ENCODE measurements at places on chromosomes 6 and 20. TPM values are rescaled to one million over a fixed set of nuclear protein-coding genes. Genes with fewer than 3 reads are reported as not detected.

Gene HLA-DQA1
- 0.29 TPM for total RNA-seq

Gene UBE2C
- 2.5 TPM for total RNA-seq

DNA sequence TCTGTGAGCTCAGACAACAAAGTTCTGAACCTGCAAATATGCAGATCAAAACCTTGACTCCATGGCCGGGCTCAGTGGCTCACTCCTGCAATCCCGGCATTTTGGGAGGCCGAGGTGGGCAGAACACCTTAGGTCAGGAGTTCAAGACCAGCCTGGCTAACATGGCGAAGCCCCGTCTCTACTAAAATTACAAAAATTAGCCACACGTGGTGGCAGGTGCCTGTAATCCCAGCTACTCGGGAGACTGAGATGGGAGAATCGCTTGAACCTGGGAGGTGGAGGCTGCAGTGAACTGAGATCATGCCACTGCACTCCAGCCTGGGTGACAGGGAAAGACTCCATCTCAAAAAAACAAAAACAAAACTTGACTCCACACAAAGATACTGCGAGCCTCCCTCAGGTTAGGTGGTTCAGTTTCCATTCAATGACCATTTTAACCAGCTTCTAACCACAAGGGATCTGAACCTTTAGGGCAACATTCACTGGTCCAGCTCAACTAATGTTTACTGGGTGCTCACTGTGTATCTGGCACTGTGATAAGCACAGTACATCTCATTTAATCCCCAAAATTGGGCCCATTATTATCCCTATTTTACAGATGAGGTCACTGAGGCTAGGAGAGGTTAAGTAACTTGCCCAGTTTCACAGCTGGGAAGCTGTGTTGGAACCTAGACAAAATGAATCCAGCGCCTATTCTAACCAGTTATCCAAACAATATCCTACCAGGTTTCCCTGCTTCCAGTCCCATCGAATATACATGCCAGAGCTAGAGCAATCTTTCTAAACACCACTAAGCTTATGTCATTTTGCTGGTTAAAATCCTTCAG, 1.8 kb downstream of the SNRPB start:
- no peaks in the 10 kb centered on the region for H3K27me3 ChIP-seq
- peak overlapping the region; percentile 94 for H3K27ac ChIP-seq
- peak overlapping the region; percentile 96 for H3K4me3 ChIP-seq

GRCh38 chr6:140546640-140547039, 1172.2 kb upstream of the CITED2 start:
- H3K27ac ChIP-seq = peak overlapping the region; percentile 38
- no peak for DNase-seq
- peaks cover 4% of the 10 kb centered on the region for H3K4me1 ChIP-seq
- H3K36me3 ChIP-seq = no peaks in the 10 kb centered on the region
- no peaks in the 10 kb centered on the region for H3K27me3 ChIP-seq

- no peaks in the 10 kb centered on the region for H3K27me3 ChIP-seq
- no peaks in the 10 kb centered on the region for H3K36me3 ChIP-seq
- H3K4me1 ChIP-seq = no peaks in the 10 kb centered on the region
- H3K27ac ChIP-seq = no peak overlapping the region
- H3K4me3 ChIP-seq = no peak overlapping the region
- DNase-seq = no peak
Observed at GRCh38 chr6:112360498-112360897, 13.4 kb downstream of the RFPL4B start.

GRCh38 chr20:43832961-43833360, 81.7 kb upstream of the TOX2 start:
- no peak overlapping the region for H3K27ac ChIP-seq
- H3K36me3 ChIP-seq = no peaks in the 10 kb centered on the region
- no peak for DNase-seq

- no peaks in the 10 kb centered on the region for H3K27me3 ChIP-seq
- H3K36me3 ChIP-seq = no peaks in the 10 kb centered on the region
- H3K27ac ChIP-seq = no peak overlapping the region
- no peak overlapping the region for H3K4me3 ChIP-seq
Observed at GRCh38 chr6:122408702-122409458, 9.4 kb downstream of the HSF2 start.

Gene PEX3
- 22.1 TPM for total RNA-seq

Gene KCNK16
- not detected for total RNA-seq

- peak; percentile 5 for DNase-seq
- peaks cover 16% of the 10 kb centered on the region for H3K27me3 ChIP-seq
- H3K4me1 ChIP-seq = no peaks in the 10 kb centered on the region
- H3K27ac ChIP-seq = no peak overlapping the region
Observed at GRCh38 chr6:30857549-30857948, 26.8 kb upstream of the DDR1 start.

Gene MLIP
- 0.36 TPM for total RNA-seq

DNA sequence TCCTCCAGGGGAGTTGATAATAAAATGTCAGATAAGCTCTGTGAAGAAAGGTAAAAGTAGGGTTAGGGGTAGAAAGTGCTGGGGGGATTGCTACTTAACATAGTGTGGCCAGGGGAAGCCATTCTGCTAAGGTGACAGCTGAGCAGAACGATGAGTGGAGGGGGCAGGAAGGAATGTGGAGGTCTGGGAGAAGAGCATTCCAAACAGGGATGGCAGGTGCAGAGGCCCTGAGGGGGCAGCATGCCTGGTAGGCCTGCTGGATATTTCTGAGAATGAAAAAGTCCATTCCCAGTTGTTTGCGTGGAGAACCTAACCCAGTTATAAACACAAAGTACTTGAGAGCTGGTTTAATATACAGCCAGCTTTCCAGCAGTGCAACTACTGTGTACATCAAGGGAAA, 9.3 kb downstream of the GFRA4 start:
- no peak for DNase-seq
- H3K4me1 ChIP-seq = no peaks in the 10 kb centered on the region
- H3K27me3 ChIP-seq = no peaks in the 10 kb centered on the region
- no peaks in the 10 kb centered on the region for H3K36me3 ChIP-seq

- H3K4me3 ChIP-seq = no peak overlapping the region
- no peak for DNase-seq
- peak overlapping the region; percentile 74 for H3K27ac ChIP-seq
- H3K4me1 ChIP-seq = peaks cover 13% of the 10 kb centered on the region
- no peaks in the 10 kb centered on the region for H3K36me3 ChIP-seq
- no peaks in the 10 kb centered on the region for H3K27me3 ChIP-seq
Observed at GRCh38 chr6:154447954-154448353, 62.5 kb downstream of the CNKSR3 start.

Gene TGM3
- total RNA-seq = not detected

Gene CPNE5
- total RNA-seq = not detected

- no peaks in the 10 kb centered on the region for H3K36me3 ChIP-seq
- no peaks in the 10 kb centered on the region for H3K27me3 ChIP-seq
- no peak overlapping the region for H3K27ac ChIP-seq
Observed at GRCh38 chr6:160253714-160254113, 4.9 kb downstream of the SLC22A2 start.

Gene HLA-DQB1
- 6.5 TPM for total RNA-seq

Gene COL9A3
- total RNA-seq = not detected

Gene PERP
- total RNA-seq = 7.7 TPM

GRCh38 chr6:145816392-145816791, 1.8 kb upstream of the FBXO30 start:
- no peak overlapping the region for H3K27ac ChIP-seq
- no peak for DNase-seq
- H3K36me3 ChIP-seq = no peaks in the 10 kb centered on the region
- no peak overlapping the region for H3K4me3 ChIP-seq
- H3K27me3 ChIP-seq = no peaks in the 10 kb centered on the region
- peaks cover 22% of the 10 kb centered on the region for H3K4me1 ChIP-seq

GRCh38 chr6:79377047-79377446, 142.6 kb upstream of the HMGN3 start:
- H3K36me3 ChIP-seq = no peaks in the 10 kb centered on the region
- DNase-seq = peak; percentile 21
- H3K4me1 ChIP-seq = peaks cover 4% of the 10 kb centered on the region
- H3K27ac ChIP-seq = no peak overlapping the region
- no peaks in the 10 kb centered on the region for H3K27me3 ChIP-seq

GRCh38 chr6:135464634-135465033, 32.9 kb downstream of the AHI1 start:
- H3K27ac ChIP-seq = no peak overlapping the region
- H3K4me3 ChIP-seq = no peak overlapping the region
- H3K36me3 ChIP-seq = peaks cover 32% of the 10 kb centered on the region
- no peak for DNase-seq
- no peaks in the 10 kb centered on the region for H3K4me1 ChIP-seq

DNA sequence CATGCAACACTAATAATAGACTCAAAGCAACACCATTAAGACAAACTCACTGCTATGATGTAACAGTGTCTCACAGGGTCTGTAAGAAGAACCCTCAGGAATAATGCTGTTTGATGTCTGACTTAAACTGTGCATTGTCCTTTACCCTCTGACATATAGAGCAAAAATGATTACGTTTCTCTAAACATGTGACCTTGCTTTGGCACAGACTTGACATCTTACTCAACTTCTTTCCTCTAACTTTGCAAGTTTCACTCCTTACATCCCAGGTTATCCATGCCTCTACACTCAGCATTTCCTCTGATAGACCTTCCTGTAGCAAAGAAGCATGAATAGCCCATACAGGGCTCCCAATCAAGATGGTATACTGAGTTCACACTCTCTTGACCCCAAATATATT, 252.7 kb downstream of the UST start:
- no peaks in the 10 kb centered on the region for H3K27me3 ChIP-seq
- H3K36me3 ChIP-seq = no peaks in the 10 kb centered on the region
- peak overlapping the region; percentile 10 for H3K4me3 ChIP-seq
- H3K27ac ChIP-seq = peak overlapping the region; percentile 61

Gene PTK6
- total RNA-seq = not detected

- no peaks in the 10 kb centered on the region for H3K27me3 ChIP-seq
- peak overlapping the region; percentile 94 for H3K27ac ChIP-seq
- H3K4me1 ChIP-seq = peaks cover 39% of the 10 kb centered on the region
- H3K36me3 ChIP-seq = peaks cover 6% of the 10 kb centered on the region
- H3K4me3 ChIP-seq = no peak overlapping the region
Observed at GRCh38 chr6:7173843-7174503, 66.2 kb downstream of the RREB1 start.

- H3K4me3 ChIP-seq = no peak overlapping the region
- H3K4me1 ChIP-seq = no peaks in the 10 kb centered on the region
- DNase-seq = peak; percentile 22
Observed at GRCh38 chr6:142744836-142745235, 200.1 kb downstream of the HIVEP2 start.

GRCh38 chr20:44891826-44892225, 6.3 kb downstream of the YWHAB start:
- no peaks in the 10 kb centered on the region for H3K27me3 ChIP-seq
- peaks cover 28% of the 10 kb centered on the region for H3K4me1 ChIP-seq
- DNase-seq = no peak
- no peak overlapping the region for H3K4me3 ChIP-seq
- H3K36me3 ChIP-seq = peaks cover 7% of the 10 kb centered on the region
- no peak overlapping the region for H3K27ac ChIP-seq

GRCh38 chr20:18265441-18265840, 22.9 kb upstream of the ZNF133 start:
- no peak overlapping the region for H3K4me3 ChIP-seq
- H3K27me3 ChIP-seq = peaks cover 20% of the 10 kb centered on the region
- no peak for DNase-seq
- H3K4me1 ChIP-seq = no peaks in the 10 kb centered on the region
- H3K27ac ChIP-seq = no peak overlapping the region

DNA sequence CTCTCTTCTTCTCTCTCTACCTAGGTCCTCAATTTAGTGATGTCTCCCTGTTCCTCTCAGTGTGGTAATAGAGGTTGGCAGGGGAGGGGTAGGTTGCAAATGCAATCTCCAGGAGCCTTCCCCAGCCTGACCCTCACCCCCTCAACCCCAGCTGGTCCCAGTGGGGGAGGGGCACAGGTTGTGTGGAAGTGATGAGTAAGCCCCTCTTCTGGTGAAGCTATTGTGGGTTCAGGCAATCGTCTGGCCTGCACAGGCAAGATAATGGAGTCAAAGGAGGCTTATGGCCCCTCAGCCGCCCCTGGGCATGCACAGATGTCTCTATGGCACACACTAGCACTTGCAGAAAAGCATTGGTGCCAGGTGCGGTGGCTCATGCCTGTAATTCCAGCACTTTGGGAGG, 10.8 kb upstream of the ADA start:
- DNase-seq = no peak
- peaks cover 3% of the 10 kb centered on the region for H3K27me3 ChIP-seq
- no peak overlapping the region for H3K27ac ChIP-seq
- no peaks in the 10 kb centered on the region for H3K36me3 ChIP-seq

DNA sequence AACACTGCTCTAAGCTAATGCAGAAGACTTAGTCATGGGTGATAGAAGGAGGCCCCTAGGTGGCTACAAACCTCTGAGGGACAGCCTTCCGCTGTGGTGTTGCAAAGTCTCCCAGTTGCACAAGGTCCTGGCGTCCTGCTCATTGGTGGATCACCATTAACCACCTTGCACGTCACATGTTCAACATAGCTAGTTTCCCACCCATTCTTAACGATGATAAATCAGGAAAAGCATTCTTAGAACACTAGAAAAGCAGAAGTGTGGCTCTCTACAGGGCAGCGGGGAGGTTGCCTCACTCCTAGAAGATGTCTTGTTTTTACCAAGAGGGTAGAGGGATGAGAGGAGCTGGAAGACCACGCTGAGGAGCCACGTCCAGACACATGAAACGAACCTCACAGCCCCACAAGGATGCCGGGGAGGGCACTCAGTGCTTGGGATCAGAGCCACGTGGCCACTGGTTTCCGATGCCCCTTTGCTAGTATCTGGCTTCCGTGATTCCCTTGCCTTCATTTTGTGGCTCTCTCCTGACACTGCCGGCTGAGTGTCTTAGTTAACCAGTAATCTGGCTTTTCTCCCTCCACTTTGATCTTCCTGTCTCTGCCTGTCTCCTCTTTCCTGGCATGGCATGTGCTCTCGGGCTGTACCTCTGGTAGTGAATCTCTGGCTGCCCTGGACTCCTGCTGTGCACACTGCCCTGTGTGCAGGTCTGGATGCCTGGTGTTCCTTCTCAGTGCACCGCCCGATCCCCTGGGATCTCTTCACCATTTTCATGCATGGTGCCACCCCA, 91.4 kb upstream of the NEDD9 start:
- DNase-seq = no peak
- H3K27me3 ChIP-seq = no peaks in the 10 kb centered on the region
- H3K27ac ChIP-seq = no peak overlapping the region
- peaks cover 16% of the 10 kb centered on the region for H3K4me1 ChIP-seq
- no peak overlapping the region for H3K4me3 ChIP-seq

DNA sequence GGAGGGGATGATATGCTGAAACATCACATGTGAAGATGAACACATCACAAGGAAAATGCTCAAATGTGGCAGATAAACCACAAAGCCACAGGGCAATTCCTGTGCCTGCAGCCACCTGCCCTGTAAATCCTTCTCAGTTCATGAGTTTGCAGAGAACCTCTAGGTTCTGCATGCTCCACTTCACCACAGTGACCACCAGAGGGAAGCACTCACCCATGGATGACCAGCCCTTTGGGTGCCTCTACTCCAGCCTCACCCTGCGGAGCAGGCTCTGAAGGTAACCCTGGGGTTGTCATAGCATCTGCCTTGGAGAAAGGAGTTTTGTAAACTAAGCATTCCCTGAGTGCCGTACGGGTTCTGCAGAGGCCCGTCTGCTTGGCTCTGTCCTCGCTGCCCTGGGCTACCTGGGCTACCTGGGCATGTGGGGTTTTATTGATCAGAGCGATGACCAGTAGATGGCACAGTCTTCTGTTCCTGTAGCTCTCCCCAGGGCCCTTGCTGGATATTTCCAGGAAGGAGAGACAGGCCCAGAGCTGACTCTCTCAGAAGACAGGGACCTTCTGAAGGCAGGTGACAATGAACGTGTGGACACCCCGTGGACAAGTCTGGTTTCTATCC, 31.7 kb upstream of the CST1 start:
- DNase-seq = no peak
- H3K36me3 ChIP-seq = no peaks in the 10 kb centered on the region
- peaks cover 8% of the 10 kb centered on the region for H3K4me1 ChIP-seq
- peaks cover 6% of the 10 kb centered on the region for H3K27me3 ChIP-seq
- no peak overlapping the region for H3K27ac ChIP-seq
